Myocyte (in vitro differentiated cells): ENCODE measurements at places on chromosomes 4 and X.
A peak's percentile ranks its signal among the peaks of the same experiment; 100 is the strongest.

DNA sequence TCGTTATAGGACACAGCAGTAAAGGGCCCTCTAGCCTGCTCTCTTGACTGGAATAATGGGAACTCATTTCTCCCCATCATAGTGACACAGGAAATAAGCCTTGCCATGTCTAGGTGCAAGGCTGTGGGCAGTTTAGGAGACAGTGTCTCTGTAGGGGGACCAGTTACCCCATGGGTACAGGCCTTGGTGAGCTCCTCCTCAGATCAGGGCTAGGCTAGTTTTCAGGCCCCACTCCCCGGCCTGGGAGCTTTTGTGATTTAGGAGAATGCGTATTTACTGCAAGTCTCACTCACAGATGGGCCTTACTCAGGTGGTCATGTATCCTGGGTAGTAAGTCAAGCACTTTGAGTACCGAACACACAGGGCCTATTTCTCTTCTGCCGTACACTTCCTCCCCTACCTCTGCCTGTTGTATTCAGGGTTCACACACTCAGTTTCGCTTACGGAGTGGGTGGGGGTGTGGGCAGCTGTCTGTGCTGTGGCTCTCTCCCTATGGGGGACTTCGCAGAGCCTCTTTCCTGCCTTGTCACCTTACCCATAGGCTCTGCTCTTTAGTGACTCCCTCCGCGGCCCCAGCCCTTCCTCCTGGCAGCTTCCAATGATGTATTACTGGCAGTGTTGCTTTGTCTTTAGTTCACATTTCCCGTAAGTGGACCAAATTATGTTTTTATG is 34.2 kb downstream of the FAM193A start:
- DNase-seq, result no peak

GRCh38 chr4:1413204-1413663 is 7.0 kb upstream of the NKX1-1 start:
- DNase-seq, result no peak

GRCh38 chrX:99421796-99422195 is 988.3 kb downstream of the PCDH19 start:
- no peak for DNase-seq

DNA sequence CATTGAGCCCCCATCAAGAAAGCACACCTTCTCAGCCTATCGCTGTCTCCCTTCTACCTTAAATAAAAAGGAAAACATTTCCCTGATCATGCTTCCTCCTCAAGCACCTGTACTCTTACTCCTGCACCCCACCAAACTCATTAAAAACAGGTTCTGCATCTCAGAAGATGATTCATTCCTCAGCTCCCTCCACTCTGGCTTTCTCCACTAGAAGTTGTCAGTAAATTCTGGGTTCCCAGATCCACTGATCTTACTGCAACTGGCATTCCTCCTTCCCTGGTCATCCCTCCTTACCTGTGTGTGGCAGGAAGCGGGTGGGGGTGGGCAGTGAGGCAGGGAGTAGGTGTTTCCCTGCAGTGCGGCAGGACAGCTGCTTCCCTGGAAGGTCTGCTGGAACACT is 108.8 kb downstream of the GPR143 start:
- DNase-seq, result no peak

- no peak for DNase-seq
These were observed 13.6 kb downstream of the PPA2 start for GRCh38 chr4:105460306-105460705.

- no peak for DNase-seq
These were observed 164.1 kb downstream of the EFNB1 start for GRCh38 chrX:68992821-68993397.

DNA sequence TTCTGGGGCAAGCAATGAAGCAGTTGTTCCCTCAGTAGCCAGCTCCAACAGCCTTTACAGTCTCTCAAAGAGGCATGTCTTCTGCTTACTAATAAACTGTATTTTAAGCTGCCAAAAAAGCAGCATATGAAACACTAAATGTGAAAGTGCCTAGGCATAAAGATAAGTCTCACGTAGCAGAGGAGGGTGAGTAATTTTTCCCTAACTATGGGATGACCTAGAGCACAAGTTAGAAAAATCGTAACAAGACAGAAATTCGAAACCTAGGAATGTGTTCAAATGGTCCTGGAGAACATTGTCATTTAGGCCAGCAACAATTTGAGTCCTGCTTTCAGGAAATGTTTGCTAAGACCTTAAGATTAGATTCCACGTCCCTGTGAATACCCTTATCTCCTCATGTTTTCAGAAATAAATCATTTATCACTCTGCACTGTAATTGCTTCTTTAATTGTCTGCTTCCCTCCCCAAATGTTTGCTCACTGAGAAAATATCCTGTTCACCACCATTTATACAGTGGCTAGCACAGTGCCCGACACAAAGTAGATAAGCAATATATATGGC is 222.2 kb downstream of the KCNIP4 start:
- peak; percentile 3 for DNase-seq

- DNase-seq, result no peak
These were observed 388.6 kb upstream of the MAGEB2 start for GRCh38 chrX:29826742-29827141.

GRCh38 chrX:102723456-102723855 is 2.9 kb downstream of the GPRASP3 start:
- no peak for DNase-seq

- DNase-seq, result no peak
These were observed 86.8 kb downstream of the GC start for GRCh38 chr4:71697031-71697430.

DNA sequence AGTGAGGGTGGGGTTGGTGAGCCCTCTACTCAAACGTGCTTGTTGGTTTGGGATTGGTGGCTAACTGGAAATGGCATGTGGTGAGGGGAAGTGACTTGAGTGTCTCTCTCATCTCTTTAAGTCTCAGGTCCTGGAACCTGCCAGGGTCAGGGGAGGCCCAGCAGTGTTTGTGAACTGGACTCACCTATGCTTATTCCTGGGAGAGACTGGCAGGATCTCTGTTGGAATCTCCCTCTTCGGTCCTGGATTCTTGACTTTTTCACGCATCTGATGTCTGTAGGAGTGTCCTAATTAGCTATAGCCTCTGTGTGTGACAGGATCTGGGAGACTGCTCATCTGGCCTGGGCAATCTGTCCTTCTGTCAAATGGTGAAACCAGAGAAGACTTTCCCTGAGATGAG is 7.2 kb upstream of the EFNB1 start:
- DNase-seq, result no peak

DNA sequence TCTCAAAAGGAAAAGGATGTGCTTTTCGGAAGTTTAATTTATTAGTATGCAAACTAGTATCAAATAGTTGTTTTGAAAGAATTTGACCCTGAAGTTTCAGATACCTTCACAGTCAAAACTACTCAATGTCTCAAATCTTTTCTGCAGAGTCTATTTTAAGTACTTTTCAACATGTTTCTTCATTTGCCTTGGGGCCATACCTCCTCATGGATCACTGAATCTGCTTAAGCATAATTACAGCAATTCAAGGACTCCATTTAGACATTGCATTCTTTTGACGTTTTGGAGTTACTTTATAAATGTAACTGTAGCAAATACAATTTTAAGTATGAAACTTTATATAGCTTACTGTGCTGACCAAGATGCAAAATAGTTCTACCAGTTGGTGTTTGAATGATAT is 25.5 kb downstream of the PALLD start:
- no peak for DNase-seq

- no peak for DNase-seq
These were observed 198.9 kb downstream of the DHRSX start for GRCh38 chrX:2301901-2302300.

DNA sequence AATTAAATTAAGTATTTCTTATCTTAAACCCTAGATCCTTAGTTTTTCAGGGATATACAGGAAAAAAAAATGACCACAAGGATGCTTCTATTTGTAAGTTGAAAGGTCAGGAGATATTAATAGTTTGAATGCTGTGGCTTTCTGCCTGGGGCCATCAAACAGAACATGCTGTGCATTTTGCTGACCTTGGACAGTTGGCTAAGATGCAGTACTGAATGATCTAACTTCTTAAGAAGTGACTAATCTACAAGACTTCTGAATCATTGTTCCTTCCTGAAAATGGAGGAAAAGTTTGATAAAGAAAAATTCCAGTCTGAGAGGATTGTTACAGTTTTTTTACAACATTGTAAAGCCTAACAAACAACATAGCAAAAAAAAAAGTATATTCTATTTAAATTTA is 237.8 kb upstream of the JADE1 start:
- peak; percentile 79 for DNase-seq

GRCh38 chr4:99808260-99808857 is 8.3 kb upstream of the DAPP1 start:
- peak; percentile 56 for DNase-seq

DNA sequence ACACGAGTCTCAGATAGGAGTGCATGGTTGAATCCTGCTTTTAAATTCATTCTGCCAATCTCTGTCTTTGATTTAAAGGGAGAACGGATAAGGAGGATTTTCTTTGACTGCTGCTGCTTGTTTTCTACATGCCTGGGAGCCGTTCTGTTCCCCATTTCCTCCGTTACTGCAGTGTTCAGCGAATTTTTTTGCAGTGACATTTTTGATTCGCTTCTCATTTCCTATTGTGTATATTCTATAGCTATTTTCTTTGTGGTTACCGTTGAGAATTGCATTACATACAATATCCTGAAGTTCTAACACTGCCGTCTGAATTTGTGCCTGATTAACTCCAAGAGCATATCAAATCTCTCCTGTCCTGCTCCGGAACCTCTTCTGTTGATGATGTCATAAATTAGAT is 14.8 kb upstream of the MAEA start:
- DNase-seq, result no peak
